NCI-H1048 (cell line): ENCODE measurements at places on chromosomes 4 and X.

GRCh38 chr4:4805887-4806286 lies 53.6 kb upstream of the MSX1 start:
- no peak for DNase-seq

DNA sequence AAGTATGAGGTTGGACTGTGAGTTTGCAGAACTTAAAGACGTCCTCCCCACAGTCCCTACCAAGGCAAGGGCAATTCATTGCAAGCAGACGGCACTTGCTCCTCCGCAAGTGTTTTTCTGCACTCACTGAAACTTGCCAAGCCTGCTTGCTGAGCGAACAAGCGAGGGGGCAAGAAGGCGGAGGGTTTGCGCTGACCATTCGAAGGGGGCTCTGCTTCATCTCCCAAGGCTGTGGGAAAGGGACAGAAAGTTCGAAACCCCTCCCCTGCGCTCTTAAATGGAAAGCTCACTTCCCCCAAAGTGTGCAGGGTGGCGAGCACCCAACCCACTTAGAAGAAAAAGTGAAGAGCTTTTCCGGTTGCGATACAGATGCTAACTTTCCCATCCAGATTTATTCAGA lies 1.4 kb downstream of the MID1 start:
- DNase-seq, result no peak

DNA sequence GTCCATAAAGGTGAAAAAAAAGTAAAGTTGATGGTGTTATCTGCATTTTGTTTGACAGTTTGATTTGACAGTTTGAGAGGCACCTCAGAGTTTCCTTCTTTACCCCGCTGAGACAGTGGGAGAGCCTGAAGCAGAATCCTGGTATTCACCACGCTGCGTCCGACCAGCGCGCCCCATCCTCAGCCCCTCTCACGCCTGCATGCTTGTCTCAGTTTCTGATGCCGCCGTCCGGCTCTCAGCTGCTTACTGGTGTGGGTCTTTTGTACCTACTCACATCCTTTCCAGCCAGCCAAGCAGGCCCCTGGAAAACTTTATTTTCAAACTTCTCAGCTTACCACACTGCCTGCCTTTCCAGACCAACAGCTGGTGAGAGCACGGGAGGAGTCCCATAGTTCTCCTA lies 175.2 kb downstream of the DCLK2 start:
- no peak for DNase-seq

GRCh38 chr4:169079942-169080827 lies 70.1 kb upstream of the CBR4 start:
- no peak for DNase-seq

DNA sequence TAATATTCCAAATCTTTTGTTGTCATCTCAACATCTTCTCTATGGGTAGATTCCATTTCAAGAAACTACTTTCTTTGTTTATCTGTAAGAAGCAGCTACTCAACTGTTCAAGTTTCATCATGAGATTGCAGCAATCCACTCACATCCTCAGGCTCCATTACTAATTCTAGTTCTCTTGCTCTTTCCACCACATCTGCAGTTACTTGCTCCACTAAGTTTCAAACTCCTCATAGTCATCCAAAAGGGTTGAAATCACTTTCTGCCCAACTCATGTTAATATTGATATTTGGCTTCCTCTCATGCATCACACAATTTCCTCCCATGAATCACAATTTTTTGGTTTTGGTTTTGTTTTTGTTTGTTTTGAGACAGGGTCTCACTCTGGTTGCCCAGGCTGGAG lies 35.7 kb downstream of the ADH5 start:
- DNase-seq, result no peak

DNA sequence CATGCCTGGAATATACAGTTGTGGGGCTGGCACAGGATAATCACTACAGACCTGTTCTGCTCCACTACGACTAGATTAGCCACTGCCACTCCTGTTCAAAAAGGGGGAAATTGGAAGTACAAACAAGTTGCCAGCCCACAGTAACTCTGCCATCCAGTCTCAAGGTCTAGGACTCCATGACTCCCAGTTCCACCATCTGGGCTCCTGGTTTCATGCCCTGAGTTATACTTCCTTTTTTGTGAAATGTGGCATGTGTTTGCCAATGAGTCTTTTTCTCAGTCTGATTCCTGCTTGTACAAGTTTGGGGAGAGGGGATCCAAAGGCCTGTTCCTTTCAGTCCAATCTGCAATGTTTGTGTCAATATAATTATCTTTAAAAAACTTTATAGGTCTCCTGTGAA lies 1.0 kb upstream of the BLOC1S4 start:
- DNase-seq, result no peak

DNA sequence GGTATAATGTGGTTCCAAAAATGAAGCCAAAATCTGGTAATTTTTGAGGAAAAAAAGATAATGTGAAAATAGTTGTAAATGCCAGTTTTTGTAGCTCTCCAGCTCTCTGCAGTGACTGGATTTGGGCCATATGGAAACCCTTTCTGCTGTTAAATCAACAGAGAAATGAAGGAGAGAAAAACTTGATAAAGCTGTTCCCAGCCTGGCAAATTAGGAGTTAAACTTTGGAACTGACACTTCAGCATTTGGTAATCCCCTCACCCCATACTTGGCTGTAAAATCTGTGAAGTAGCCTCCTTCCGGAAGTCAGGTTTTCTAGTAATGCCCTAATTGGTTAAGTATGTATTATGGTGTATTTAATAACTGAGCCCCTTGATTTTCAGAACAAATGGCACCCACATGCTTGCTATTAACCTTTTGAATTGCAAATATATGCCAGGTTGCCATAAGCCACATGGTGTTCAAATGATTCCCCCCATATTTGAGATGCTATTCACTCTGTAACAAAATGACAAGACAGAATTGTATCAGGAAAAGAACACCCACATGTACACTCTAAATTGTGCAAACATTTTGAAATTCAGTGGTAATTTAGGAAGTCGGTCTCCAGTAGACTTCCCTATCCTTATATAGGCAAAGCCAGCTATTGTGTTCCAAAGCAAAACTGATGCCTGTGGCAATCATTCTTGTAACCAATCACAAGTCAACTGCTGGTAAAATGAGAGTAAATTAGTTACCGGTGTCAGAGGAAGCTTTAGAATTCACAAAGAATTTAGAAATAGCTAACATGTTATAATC lies 96.3 kb upstream of the ADAMTS3 start:
- no peak for DNase-seq

- peak; percentile 30 for DNase-seq
Measured at GRCh38 chr4:108902769-108903168, 139.9 kb upstream of the ETNPPL start.

- DNase-seq, result no peak
Measured at GRCh38 chr4:8333726-8334460, 64.3 kb downstream of the HTRA3 start.

GRCh38 chr4:80809039-80809729 lies 221.3 kb upstream of the BMP3 start:
- no peak for DNase-seq

DNA sequence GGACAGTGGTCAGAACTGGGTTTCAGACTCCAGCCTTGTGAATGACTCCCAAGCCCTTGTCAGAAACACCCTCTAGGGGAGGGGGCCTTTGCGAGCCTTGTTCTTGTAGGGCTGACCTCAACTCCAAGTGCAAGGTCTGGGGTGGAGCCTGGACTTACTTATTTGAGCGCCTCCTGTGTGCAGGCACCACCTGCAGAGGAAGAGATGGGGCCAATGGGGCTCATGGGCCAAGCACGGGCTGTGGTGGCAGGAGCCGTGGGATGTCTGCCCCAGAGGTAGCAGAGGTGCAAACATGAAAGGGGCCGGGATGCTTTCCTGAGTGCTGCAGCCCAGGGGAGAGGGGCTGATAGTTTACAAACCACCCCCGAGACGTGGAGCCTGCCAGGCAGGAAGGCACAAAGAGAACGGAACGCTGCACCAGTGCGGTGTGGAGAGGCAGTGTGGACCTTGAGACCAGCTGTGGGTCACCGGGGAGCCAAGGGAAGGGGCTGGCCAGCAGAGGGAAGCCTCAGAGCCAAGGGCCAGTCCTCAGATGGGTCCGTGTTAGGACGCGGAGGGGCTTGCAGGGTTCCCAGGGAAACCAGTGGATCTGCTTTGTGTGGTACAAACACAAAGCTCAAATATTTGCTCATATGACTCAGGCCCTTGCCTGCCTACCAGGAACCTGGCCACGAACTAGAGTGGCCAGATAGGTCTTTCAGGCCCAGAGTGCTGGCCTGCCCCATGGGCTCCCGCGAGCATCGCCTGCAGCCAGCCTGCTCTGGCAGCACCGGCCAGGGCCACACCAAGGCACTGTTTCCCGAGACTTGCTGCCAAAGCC lies 8.7 kb upstream of the TADA2B start:
- no peak for DNase-seq

GRCh38 chr4:13588954-13589353 lies 38.6 kb downstream of the BOD1L1 start:
- DNase-seq, result no peak

- DNase-seq, result no peak
Measured at GRCh38 chrX:99795495-99795894, 614.6 kb downstream of the PCDH19 start.

DNA sequence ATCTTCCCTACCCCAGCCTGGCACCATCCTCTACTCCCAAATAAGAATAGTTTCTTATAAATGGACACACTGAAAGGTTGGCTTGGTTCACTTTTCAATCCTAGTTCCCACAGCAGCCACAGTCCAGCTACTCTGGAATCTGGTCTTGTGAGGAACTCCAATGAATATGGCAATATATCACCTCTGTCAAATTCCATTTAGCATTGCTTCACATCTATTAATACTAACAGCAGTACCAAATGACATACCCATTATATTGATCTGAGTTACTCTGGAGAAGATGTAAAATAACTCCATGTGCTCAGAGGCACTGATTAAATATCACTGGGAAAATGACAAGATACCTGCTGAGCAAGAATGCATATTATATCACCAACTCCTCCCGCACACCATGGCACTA lies 8.6 kb downstream of the OPHN1 start:
- no peak for DNase-seq

DNA sequence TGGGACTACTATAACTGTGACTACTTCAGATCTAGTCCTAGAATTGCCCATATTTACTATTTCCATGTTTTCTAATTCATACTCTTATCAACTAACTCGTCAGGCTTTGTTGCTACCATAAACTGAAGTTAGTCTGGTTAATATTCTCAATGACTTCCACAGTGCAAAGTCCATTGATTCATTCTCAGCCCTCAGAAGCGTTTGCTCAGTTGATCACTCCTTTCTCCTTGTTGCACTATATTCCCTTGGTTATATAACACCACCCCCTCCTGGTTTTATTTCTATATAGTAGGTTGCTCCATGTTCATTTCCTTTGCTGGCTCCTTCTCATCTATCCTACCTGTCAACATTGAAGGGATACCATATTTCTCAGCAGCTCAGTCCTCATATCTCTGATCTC lies 27.2 kb upstream of the SLC6A14 start:
- DNase-seq, result no peak

DNA sequence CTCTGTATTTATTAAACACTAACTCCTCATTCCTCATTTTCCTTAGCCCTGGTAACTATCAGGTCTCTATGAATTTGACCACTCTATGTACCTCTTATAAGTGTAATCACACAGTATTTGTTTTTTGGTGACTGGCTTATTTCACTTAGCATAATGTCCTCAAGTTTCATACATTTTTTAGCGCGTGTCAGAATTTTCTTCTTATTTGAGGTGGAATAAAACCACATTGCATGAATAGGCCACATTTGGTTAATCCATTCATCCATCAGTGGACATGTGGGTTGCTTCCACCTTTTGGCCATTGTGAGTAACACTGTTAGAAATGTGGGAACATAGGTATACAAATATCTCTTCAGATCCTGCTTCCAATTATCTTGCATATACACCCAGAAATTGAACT lies 341.2 kb upstream of the BOD1L1 start:
- DNase-seq, result no peak

GRCh38 chr4:158821228-158821971 lies 52.6 kb downstream of the FNIP2 start:
- DNase-seq, result no peak

GRCh38 chr4:166017804-166018203 lies 144.8 kb downstream of the TLL1 start:
- DNase-seq, result no peak

GRCh38 chrX:150032742-150033141 lies 94.5 kb upstream of the EOLA2 start:
- DNase-seq, result no peak

DNA sequence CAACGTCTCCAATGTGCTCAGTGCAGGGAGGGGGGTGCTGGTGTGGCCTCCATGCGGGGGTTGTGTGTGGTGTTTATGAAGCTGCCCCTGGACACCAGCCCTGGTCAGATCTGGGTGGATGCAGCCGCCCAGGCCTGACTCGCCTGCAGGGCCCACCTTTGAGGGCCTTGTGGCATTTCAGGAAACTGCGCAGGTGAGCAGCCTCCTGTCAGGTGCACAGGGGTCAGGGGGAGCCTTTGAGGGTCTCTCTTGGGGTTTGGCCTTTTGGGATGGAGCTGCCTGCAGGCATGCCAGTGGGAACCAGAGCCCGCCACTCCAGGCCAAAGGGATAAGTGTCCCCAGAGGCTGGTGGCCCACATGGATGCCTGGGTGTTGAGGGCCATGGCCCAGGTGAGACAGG lies 45.4 kb downstream of the ADRA2C start:
- no peak for DNase-seq

DNA sequence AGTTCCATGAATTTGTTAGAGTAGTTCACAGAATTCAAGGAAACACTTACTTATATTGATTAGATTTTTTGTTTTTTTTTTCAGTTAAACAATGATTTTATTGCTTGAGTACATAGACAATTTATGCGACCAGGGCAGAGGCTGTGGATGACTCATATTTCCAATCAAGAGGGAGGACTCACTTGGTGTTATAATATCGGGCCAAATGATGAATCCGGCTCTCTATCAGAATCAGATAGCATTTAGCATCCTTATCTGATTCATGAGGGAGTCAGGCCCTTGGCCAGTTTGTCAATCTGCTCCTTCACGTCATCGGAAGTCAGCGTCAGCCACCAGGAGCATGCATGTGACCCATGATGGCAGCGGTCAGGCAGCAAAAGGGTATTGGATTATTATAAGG lies 82.3 kb upstream of the HUWE1 start:
- DNase-seq, result no peak

GRCh38 chr4:54227256-54228055 lies 1.6 kb upstream of the PDGFRA start:
- peak; percentile 53 for DNase-seq

DNA sequence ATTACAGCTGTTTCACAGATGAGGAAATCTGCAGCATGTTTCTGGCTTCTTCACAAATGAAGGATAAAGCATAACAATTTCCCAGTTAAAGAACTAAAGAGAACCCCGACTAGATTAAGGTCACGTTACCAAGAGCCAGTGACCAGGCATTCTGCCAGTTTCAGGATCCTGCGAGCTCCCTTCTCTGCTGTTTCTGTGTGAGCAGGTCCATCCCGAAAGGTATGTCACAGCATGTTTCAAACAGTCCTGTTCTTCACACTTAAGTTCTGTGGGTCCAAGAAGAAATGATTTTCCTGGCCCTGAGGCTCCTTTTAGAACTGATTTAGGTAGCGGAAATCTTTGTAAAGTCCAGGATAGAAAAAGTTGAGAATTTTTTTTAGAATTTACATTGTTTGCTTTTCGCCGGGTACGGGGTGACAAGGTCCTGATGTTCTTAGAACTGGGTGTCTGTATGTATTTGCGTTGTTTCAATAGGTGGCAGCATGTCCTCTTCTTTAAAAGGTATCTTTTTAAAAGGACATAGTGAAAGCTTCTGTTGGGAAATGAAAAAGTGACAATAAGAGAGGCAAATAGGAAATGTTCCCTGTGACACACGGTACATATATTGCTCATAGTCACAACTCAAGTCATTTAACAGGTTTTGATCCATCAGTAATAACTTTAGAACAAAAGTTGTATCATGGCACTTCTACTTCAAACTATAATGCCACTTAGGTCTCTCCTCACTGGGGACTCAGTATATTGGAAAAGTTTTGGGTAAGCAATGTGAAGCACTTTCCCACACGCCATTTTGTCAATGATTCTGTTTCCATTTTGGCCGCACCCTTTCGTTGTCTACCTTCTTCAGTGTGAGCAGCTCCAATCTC lies 18.4 kb downstream of the IL21 start:
- DNase-seq, result no peak
